NB4 (cell line): ENCODE measurements at places on chromosomes 2 and 18.

GRCh38 chr2:174438146-174438886 lies 42.8 kb downstream of the SCRN3 start:
- DNase-seq = no peak

GRCh38 chr2:148888003-148888501 lies 13.0 kb downstream of the KIF5C start:
- peak; percentile 47 for DNase-seq

- DNase-seq = no peak
Observed at GRCh38 chr2:73072416-73072815, 904 bp upstream of the SFXN5 start.

DNA sequence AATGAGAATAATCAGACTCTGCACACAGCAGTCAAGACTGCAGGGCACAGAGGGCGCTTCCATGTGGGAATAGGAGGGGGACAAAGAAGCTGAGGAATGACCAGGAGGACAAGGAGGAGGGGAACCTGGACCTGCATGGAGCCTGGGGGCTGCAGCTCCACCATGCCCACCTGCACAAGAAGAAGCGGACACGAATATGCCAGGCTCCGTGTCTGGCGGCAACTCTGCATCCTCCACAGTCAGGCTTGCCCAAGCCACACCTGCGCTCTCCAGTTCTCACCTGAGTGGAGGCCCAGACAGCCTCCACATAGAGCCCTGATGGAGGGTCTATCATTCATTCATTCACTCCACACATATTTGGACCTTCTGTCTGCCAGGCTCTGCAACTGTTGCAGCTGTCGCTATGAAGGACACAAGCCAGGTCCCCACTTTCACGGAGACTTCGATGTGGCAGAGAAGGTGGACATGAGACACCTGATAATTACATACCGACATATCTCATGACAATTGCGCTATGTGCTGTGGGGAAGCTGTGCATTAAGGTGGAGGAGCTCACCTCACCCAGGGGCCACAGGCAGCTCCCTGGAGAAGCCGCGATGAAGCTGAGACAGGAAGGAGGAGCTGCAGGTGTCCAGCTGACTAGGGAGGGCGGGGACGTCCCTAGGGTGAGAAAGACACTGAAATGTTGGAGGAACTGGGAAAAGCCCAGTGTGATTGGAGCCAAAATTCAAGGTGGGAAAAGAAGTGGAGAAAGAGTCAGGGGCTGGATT lies 159.2 kb downstream of the INHBB start:
- no peak for DNase-seq

DNA sequence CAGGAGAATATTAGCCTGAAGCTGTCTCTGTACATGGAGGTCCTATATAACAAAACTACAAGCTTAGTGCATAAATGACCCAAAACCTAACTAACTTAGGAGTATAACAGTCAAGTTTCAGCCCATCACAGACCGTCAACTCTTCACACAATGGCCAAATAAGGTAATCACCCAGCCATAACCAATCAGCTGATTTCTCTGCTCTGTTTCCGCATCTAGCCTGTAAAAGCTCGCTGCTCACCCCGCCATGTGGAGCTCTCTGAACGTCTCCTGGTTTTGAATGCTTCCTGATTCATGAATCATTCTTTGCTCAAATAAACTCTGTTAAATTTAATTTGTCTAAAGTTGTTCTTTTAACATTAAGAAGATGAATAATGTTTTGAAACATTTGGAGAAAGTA lies 593.6 kb downstream of the TMX3 start:
- no peak for DNase-seq

DNA sequence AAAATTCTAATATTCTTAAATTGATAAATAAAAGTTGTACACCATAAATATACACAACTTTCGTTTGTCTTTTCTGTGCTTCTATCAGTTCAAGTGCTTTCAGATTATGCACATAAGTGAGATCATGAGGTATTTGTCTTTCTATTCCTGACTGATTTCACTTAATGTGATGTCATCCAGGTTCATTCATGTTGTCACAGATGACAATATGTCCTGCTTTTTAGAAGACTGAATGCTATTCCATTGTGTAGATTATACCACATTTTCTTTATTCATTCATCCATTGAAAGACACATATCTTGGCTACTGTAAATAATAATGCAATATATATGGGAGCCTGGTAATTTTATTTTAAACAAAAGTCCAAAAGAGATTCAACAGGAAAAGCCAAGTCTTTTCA lies 190.1 kb upstream of the ERBB4 start:
- DNase-seq = no peak

DNA sequence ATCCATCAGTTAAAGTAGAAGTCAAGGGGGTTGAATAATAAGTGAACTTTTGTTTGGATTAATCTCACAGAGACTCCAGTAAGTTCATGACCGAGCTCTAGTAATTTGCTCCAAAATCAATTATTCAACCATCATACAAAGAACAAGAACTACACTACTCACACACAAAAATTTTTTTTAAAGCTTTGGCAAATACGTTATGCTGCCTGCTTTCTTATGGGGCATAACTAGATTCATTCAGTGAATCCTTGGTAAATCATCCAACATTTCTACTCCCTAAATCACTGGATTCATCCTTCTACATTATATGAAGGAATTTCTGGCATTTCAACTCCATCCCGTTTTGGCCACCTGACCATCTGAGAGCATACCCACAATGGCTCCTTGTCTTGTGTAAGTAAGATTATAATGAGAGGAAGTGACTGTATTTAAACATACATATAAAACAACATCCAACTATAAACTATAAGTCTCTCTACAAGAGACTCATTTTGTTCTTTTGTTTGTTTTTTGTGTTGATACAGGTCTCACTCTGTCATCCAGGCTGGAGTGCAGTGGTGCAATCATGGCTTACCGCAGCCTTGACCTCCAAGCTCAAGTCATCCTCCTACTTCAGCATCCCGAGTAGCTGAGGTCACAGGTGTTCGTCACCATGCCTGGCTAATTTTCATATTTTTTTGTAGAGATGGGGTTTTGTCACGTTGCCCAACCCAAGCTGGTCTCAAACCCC lies 144.2 kb upstream of the LRRTM4 start:
- no peak for DNase-seq
